Pulmonary artery endothelial cell (primary cell): ENCODE measurements at places on chromosomes 1 and 21. TPM values are rescaled to one million over a fixed set of nuclear protein-coding genes. Genes with fewer than 3 reads are reported as not detected.

The TDRD10 gene
- total RNA-seq: 1.7 and 3.8 TPM in 2 replicates

The DNAI4 gene
- total RNA-seq: 2.5 and 3.6 TPM in 2 replicates

DNA sequence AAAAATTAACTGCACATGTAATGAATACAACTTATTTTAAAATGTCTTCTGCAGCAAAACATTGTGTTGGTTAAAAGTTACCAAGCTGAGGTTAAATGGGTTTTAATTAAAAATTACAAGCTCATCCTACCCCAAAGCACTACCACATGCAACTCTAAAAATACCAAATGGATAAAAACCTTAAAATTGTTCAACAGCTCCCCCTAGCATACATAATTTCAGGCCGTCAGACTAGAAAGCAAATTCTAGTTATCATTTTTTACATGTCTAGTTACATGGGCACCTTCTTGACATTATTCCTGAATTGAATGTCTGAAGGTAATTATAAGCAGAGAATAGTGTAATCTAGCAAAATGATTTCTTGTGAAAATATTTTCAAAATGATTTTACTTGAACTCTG is 176.5 kb downstream of the C1orf21 start:
- DNase-seq: no peak

DNA sequence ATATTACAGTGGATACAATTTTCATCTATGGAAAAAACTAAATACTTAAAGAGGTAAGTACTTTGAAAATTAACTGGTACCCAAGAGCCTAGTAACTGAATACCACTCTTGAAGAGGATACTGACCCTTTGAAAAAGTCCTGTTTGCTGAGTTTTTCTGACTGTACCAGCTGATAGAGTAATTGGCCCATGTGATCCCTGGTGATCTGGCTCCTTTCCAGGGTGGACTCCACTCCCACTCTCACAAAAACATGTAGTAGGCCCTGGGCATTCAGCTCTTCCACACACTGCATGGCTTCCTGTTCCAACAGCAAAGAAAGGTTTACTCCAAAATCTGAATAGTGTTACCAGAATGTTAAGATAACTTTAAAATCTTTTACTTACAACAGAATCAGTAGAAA is 53.6 kb upstream of the HP1BP3 start:
- no peak for DNase-seq

DNA sequence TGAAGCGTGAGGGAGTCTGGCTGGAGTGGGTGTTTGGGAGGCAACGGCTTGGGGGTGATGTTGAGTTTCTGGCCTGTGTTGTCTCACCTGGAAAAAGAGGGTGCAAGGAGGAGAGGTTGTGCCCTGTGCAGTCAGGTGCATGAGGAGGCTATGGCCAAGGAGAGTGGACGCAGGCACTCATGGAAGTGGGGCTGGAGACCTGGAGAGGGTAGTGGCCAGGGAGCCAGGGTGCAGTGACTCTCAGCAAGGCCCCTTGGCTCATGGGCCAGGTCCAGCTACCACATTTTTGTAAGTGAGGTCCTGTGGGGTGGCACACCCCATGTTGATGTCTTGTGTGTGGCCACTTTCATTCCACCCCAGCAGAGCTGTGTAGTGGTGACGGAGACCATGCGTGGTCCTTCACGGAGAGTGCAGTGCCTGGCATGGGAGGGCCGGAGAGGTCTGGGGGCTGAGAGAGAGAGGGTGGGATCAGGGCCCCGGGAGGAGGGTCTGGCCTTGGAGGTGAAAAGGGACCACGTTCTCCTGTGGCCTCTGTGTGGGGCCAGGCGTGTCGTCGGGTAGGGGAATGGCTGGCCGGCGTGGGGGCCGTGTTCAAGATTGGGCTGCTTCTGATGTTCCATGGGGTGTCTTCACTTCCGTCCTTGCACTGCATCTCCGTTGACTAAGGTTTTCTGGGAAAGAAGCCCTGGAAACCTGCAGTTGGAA is 6.1 kb downstream of the SNAP47 start:
- DNase-seq: no peak

The NGF gene
- total RNA-seq: not detected in 2 replicates

The PRRX1 gene
- total RNA-seq: 1.3 and 2.2 TPM in 2 replicates

DNA sequence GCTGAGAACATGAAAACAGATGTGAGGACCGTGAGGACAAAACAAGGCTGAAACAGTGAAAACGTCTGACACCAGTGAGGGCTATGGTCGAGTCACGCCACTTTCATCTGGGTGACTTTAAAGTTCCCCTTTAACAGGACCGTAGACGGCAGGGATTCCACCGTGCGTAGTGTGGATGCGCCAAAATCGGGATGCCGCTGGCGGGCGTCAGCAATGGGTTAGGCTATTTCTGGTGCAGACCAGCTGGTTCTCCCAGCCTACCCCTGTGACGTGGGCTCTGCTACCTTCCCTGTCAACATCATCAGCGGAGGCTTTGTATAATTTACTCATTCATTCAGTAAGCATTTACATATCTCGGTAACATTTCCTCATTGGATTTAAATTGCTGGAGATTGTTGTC is 246.6 kb upstream of the AJAP1 start:
- DNase-seq: no peak

- DNase-seq: no peak
Observed at GRCh38 chr1:67645495-67646144, 39.4 kb upstream of the GADD45A start.

The KIAA1614 gene
- 1.8 and 2.6 TPM in 2 replicates for total RNA-seq

- no peak for DNase-seq
Observed at GRCh38 chr1:154586231-154586630, 18.7 kb downstream of the CHRNB2 start.

- no peak for DNase-seq
Observed at GRCh38 chr1:205449750-205450443, 5.9 kb downstream of the BLACAT1 start.

DNA sequence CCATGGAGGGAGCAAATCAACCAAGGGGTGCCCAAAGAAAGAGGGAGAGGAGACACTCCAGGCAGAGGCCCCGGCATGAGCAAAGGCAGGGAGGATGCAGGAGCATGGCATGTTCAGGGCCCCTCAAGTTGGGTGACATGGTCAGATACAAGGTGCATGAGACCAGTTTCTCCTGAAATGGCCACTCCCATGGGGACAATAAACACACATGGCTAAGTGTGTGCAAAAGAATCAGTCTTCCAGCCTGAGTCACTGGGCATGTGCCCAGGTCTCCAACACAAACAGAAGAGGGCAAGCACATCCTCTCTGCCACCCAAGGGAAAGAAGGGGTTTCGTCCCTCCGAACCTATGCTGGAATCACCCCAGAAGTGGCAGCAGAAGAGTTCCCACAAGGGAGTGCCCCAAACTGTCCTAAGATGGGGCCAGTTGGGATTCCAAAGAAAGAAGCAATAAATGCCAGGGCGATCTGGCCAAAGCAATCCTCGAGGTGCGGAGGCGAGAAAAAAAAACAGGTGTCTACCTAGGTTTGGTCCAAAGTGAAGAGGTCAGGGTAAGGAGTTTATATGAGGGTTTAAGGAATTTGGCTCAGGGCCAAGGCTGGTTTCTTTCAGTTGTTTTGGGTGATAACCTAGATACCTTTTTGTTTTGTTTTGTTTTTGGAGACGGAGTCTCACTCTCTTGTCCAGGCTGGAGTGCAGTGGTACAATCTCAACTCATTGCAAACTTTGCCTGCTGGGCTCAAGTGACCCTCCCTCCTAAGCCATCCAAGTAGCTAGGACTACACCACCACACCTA is 13.2 kb downstream of the CASP9 start:
- DNase-seq: no peak

- no peak for DNase-seq
Observed at GRCh38 chr1:42737257-42737656, 2.8 kb downstream of the CLDN19 start.

DNA sequence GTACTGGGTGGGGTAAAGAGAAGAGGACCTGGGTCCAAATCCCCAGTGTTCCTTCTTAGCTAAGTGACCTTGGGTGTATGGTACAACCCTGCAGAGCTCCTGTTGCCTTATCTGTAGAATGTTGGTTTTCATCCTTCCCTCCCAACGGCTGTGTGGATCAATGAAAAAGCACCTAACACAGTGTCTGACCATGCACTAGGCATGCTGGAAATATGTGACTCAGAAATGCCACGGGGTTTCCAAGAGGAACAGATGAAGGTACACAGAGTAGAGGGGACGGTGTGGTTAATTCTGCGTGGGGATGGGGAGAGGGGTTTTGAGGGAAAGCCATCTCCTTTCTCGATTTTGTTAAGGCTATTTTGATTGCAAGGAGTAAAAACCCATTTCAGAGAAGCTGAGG is 8.6 kb downstream of the NIPAL3 start:
- DNase-seq: no peak

DNA sequence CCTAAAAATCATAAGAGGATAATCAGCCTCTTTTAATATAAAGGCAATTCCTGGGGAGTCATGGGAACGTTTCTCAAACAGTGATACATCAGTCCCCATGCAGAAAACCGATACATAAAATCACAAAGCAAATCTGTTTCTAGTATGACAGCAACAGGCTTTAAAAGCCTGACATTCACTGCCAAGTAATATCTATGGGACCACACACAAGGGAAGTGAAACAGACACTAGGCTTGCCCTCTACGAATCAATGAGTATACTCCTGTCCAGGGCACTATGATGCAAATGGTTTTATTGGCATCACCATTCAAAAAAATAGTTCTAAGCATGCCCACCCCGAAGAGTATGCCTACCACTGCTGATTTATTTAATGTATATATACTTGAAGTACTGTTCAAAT is 54.4 kb downstream of the TIAM1 start:
- DNase-seq: no peak

- DNase-seq: no peak
Observed at GRCh38 chr1:18134324-18135046, 26.9 kb downstream of the IGSF21 start.

The F13B gene
- total RNA-seq: not detected in 2 replicates

The SH2D2A gene
- total RNA-seq: 0.20 and 0.28 TPM in 2 replicates

GRCh38 chr1:229323201-229323600 is 19.6 kb downstream of the CCSAP start:
- no peak for DNase-seq

DNA sequence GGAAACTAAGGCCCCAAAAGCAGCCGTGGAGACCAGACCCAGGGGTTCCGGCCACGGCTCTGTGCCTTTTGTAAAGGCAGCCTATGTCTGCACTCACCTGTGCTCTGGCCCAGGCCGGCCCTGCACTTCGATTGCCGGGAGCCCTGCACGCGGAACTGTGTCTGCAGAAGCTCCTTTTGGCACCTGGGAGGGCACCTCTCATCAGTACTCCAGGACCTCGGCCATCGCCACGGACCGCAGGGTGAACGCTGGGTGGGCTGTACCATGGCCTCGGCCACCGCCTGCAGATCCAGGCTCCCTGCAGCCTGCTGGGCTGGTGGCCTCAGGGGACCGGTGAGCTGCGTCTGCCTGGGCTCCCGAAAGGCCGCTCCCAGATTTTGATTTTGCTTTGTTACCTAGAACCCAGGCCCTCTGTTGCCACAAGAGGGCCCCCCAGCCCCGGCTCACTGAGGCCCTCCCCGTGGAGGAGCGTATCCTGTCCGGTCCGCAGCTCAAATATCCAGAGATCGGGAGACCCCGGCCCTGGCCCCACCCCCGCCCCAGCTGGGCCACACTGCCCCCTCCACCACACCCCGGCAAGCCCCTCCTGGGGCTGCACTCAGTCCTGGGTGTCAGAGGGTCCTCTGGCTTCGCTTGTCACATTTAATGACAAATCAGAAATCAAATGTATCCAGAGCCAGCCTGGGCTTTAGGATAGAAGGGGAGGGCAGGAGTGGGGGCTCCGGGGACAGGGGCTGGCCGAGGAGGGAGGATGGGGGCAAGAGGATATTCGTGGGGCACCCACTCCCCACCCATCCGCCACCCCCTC is 60.2 kb upstream of the PDE9A start:
- DNase-seq: no peak

GRCh38 chr1:183991348-183991747 is 46.2 kb downstream of the COLGALT2 start:
- DNase-seq: no peak

DNA sequence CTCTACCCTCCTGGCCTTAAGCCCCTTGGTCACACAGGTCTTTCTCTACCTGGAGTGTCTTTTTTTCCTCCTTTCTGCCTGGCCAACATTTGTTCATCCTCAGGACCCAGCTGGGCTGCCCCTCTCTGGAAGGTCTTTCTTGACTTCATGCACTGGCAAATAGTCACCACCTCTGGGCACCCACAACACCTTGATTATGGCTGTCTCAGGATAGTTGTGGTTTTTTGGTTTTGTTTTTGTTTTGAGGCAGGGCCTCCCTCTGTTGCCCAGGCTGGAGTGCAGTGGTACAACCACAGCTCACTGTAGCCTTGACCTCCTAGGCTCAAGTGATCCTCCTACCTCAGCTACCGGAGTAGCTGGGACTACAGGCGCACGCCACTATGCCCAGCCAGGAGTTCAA is 10.8 kb downstream of the RPS6KA1 start:
- no peak for DNase-seq

DNA sequence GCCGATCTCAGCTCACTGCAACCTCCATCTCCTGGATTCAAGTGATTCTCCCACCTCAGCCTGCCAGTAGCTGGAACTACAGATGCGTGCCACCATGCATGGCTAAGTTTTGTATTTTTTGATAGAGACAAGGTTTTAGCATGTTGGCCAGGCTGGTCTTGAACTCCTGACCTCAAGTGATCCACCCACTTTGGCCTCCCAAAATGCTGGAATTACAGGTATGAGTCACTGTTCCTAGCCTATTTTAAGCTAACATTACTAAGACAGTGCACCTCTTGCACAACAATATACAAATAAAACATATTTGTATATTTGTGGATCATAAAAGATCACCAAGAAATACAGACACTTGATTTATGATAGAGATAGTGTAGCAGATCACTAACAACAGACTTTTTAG is 139.1 kb downstream of the DUSP10 start:
- no peak for DNase-seq

GRCh38 chr21:15894596-15894995 is 164.8 kb downstream of the USP25 start:
- DNase-seq: no peak

The IGSF3 gene
- 0.33 and 0.60 TPM in 2 replicates for total RNA-seq

The VWA5B1 gene
- total RNA-seq: not detected in 2 replicates

DNA sequence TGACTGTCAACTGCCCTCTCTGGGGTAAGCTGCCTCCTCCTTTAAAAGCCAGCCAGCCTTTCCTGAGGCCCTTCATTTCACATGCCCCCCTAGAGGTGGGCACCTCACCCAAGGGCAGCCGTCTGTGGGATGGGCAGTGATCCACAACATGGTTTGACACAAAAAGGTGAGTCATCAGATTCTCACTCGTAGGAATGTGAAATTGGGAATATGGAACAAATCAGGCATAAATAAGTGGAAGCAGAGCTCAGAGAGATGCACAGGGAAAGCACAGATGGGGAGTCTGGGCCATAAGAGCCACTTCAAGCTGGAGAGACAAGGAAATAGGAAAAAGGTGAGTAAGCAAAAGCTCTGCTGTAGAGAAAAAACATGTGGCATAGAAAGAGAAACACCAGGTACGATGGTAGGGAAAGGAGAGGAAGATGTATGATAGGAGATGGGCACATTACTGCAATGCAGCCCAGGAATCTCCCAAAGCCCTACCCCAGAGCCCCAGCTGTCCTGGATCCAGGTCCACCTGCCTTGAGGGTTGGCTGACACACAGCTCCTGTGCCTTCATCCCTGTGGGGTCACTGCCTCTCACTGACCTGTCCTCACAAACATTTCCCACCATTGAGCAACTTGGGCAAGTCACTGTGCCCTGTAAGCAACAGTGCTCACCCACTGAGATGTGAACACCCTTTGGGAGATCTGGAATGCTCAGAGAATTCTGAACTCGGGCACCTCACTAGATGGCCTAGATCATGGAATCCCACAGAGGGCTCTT is 86.6 kb downstream of the ASTN1 start:
- DNase-seq: no peak
